Activated naive CD4-positive, alpha-beta T cell treated with anti-CD3 and anti-CD28 coated beads, Interleukin-2, amount 50 U/mL, for 16 hours (primary cell): ENCODE measurements at places on chromosomes 2 and 18.

DNA sequence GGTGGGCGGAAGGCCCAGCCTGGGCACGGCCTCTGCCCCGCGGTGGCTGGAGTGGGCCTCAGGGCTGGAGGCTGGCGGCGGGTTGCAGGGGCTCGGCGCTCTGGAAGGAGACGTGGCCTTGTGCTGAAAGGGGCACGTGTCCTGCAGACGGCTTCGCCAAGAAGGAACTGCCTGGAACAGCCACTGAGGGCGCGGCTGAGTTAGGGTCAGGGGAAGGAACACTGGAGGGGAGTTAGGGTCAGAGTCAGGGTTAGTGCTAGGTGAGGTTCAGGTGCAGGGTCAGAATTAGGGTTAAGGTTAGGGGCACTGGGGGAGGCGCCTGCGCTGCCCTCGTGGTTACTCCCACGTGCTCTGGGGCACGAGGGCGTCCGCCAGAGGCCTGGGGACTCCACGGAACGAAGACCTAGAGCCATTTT lies 933 bp upstream of the ADNP2 start:
- no peak for DNase-seq

GRCh38 chr18:49321797-49322461 lies 138.5 kb downstream of the DYM start:
- DNase-seq: no peak

GRCh38 chr2:68193144-68193543 lies 35.5 kb downstream of the PNO1 start:
- DNase-seq: no peak

DNA sequence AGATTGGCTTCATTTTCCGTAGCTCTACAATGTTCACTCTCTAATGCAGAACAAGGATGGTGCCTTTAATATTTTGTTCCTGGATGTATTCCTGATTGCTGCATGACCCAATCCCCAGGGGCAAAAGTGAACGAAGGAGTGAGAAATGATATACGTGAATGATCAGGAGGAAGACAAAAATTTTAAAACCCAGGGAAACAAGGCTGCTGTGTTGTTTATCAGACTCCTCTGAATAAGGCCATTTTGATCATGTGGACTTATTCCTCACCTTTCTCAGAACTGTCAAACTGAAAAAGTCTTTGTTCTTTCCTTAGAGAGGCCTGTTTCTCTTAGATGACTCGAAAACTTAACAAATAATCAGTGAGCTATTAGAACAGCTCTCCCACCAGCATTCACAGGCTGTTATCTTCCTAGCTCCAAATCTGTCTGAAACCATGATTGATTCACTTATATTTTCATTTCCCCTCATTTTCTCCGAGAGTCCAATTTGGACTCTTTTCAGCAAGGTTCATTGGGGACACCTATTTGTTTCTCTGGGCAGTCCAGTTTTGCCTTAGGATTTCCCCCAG lies 29.5 kb upstream of the COX7A2L start:
- DNase-seq: no peak

GRCh38 chr2:196954001-196954400 lies 27.5 kb upstream of the PGAP1 start:
- no peak for DNase-seq

- DNase-seq: no peak
Observed at GRCh38 chr2:115976916-115977315, 1534.5 kb downstream of the DPP10 start.

GRCh38 chr2:190110131-190110530 lies 47.6 kb upstream of the MSTN start:
- no peak for DNase-seq

- no peak for DNase-seq
Observed at GRCh38 chr2:180161415-180161814, 154.3 kb upstream of the CWC22 start.

DNA sequence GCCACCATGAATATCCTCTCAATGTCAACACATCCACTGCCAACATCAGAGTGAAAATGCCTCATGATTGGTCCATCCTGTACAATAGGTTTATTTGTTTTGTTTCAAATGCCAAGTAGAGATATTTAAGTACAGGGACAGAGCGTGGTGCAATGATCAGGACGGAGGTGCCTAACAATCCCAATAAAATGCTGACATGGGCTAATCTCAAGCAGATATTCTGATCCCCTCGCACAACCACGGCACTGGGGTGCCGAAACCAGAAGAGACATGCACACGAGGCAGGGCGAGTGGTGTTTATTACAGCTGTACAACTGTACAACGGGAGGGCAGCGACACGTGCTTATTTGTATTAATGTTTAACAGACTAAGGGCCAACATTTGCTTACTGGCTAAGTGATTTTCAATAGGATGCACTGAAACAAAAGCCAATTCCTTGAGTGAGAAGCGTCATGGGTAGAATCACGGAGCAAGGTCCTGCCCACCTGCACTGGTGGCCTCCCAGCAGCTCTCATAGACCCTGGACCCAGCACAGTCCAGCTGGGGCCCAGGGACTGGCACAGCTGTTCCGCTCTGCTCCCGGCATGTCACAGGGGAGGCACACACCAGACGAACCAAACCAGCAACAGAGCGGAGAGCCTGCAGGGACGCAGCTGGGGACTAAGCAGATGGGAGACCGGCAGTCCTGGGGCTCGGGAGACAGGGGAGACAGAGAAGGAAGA lies 101.4 kb downstream of the HDAC4 start:
- DNase-seq: no peak

- no peak for DNase-seq
Observed at GRCh38 chr2:19933351-19933981, 31.7 kb upstream of the TTC32 start.

DNA sequence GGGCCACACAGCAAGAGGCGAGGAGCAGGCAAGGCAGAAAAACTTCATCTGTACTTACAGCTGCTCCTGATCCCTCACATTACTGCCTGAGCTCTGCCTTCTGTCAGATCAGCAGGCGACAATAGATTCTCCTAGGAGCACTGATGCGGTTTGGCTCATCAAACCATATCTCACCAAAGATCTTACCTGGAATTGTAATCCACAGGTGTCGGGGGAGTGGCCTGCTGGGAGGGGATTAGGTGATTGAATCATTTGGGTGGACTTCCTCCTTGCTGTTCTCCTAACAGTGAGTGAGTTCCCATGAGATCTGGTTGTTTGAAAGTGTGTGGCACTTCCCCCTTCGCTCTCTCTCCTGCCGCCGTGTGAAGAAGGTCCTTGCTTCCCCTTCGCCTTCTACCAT lies 647.3 kb downstream of the SOCS6 start:
- DNase-seq: no peak

- no peak for DNase-seq
Observed at GRCh38 chr18:46477425-46478011, 179.5 kb downstream of the LOXHD1 start.

GRCh38 chr2:78718024-78718423 lies 307.5 kb upstream of the REG3G start:
- DNase-seq: no peak

DNA sequence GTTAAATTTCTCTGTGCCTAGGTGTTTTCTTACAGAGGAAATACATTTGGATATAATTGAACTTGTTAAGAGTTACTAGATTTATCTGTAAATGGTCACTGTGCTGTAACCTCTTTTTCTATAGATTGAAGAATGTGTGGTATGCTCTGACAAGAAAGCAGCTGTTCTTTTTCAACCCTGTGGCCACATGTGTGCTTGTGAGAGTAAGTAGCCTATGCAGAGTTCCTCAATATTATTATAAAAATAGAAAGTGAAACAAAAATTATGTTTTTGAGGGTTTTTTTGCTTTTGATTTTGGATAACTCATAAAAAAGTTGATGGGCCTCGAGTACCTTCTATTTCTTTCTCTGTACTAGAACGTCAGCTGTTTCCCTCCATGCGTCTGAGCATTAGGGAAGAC lies 112.4 kb downstream of the MIB1 start:
- DNase-seq: no peak

GRCh38 chr2:27408601-27409320 lies 630 bp downstream of the PPM1G start:
- DNase-seq: no peak

GRCh38 chr2:217248312-217248935 lies 388.6 kb upstream of the TNP1 start:
- DNase-seq: no peak

- no peak for DNase-seq
Observed at GRCh38 chr2:160105366-160105765, 43.0 kb upstream of the PLA2R1 start.

GRCh38 chr18:32321826-32322225 lies 132.0 kb downstream of the MEP1B start:
- no peak for DNase-seq

- no peak for DNase-seq
Observed at GRCh38 chr2:124834331-124834730, 809.2 kb downstream of the CNTNAP5 start.

- no peak for DNase-seq
Observed at GRCh38 chr18:2787225-2787624, 59.6 kb upstream of the EMILIN2 start.

GRCh38 chr2:166090346-166090745 lies 37.5 kb downstream of the SCN1A start:
- DNase-seq: no peak

DNA sequence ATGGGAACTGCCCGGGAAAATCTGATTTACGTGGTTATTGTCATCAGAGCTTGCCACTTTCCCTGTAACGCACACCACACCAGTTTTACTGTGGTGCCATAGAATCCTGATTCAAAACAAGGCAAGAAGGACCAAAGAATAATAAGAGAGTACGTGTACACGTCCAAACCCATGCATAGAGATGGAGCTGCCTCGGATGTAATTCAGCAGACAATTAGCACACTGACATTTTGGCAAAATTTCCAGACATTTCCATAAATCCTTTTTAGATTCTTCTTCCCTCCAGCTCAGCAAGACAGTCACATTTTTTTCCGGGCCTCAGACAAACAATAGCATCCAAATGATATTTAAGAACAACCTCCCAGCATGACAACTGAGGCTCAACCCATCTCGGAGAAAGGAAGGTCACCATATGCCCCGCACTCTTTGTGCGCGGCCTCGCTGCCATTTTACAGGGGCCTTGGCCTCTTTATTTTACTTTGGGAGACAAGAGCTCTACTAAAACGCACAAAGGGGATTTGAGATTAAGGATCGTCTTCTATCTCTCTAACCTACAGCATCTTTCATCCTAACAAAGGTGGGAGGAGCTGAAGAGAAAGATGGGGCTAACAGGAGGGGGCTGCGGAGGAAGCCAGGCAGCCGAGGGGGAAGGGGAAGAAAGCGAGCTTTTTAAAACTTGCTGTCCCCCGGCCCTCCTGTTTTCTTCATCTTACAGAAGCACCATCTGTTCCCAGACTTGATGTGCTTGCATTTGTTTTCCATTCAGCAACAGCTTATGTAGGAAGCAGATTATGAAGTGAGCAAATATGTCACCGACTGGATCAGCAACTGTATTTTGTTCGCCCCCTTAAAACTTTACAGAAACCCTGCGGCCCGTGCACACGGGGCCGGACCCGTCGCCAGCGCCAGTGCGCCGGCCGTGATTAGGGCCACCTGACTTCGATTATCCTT lies 61.0 kb downstream of the CDCA7 start:
- no peak for DNase-seq

DNA sequence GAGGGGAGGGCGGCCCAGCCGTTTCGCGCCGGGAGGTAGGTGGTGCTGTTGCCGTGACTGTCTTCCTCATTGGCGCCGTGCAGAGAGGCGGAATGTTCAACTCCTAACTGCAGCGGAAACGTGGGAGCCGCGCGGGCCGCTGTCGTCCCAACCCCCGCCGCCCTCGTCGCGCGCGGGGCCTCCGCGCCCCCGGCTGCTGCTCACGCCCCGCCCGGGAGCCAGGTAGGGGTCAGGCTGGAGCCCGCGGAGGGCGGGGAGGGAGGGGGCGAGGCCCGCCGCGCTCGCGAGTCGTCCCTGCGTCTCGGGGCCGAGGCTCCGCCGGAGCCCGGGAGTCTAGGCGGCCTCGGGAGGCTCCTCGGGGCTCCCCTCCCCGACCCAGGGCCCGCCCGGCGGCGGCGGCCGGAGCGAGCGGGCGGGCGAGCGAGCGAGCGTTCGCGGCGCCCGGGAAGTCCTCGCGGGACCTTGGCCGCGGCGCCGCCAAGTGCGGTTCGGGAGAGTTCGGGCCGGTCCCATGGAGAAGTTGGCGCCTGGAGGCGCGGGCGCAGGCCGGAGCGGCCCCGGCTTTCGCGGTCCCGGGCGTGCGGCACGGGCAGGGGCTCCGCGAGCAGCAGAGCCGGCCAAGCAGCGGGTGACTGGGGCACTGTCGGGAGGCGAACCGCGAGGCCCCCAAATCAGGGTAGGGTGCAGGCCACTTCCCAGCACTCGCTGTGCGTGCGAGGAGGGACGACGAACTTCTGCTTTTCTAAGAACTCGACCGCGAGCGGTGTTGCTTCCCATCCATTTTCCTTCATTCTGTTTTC lies at the start of gene MAP3K20:
MAP3K20 (plus strand) TSS at position 66 of the 800 bp plus-strand sequence. CDS start 15,186 bp downstream, outside the sequence.
- DNase-seq: peak; percentile 30

GRCh38 chr2:239777219-239777618 lies 247.9 kb downstream of the NDUFA10 start:
- no peak for DNase-seq

GRCh38 chr2:88100489-88100858 lies 27.4 kb downstream of the FABP1 start:
- DNase-seq: no peak

GRCh38 chr2:171124541-171124940 lies 36.2 kb downstream of the TLK1 start:
- DNase-seq: no peak

GRCh38 chr18:71045331-71046065 lies 756.7 kb downstream of the SOCS6 start:
- no peak for DNase-seq

GRCh38 chr2:168096158-168096557 lies 151.2 kb downstream of the STK39 start:
- DNase-seq: no peak

DNA sequence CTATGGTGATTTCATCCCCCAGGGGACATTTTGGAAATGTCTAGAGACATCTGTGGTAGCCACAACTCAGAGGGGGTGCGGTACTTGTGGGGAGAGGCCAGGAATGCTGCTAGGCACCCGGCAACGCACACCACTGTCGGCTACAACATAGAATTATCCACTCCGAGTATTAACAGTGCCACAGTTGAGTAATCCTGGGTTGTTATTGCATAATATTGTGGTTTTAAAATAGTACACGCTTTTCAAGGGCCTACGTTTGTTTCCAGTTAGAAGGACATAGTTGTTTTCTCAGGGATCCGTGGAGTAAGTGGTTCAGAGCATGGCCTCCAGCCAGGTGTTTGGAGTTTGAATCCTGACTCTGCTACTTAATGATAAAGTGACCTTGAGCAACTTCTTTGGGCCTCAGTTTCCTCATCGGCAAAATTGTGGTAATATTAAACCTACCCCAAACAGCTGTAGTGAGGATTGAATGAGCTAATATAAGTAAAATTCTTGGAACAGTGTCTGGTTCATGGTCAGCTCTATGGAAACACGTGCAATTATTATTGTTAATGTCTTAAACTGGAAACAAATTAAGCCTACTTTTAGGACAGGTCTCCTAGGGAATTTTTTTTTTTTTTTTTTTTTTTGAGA lies 24.5 kb downstream of the CYP27A1 start:
- no peak for DNase-seq

GRCh38 chr2:9140645-9141044 lies 66.0 kb upstream of the ASAP2 start:
- no peak for DNase-seq
